ENCODE measurements at places on chromosomes 5 and 9. TPM values are rescaled to one million over a fixed set of nuclear protein-coding genes. Genes with fewer than 3 reads are reported as not detected.

DNA sequence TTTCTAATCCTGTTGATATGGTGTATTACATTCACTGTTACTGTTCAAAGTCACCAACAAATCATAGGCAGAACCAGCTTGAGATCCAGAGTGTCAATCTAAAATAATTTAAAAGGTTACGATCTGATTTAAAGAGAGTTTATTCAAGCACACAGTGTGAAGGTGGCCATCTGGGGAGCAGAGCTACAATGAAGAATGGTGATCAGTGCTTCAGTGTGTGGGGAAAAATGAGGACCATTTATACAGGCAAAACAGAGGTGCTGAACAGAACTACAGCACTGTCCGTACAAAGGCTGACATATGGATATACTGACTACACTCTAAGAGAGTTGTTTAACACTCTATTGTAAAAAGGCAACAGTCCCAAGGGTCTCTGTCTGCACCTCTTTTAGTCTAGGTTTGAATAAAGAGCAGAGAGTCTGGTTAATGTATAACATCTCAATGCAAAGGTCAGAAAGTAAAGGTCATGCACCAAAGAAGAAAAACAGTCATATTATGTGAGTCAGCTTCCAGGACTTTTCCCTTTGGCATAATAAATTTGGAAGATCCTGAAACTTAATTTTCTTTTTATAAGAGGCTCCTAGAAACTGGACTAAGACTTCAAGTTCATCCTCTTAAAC lies 29.7 kb upstream of the TDRD7 start:
- DNase-seq, result no peak

DNA sequence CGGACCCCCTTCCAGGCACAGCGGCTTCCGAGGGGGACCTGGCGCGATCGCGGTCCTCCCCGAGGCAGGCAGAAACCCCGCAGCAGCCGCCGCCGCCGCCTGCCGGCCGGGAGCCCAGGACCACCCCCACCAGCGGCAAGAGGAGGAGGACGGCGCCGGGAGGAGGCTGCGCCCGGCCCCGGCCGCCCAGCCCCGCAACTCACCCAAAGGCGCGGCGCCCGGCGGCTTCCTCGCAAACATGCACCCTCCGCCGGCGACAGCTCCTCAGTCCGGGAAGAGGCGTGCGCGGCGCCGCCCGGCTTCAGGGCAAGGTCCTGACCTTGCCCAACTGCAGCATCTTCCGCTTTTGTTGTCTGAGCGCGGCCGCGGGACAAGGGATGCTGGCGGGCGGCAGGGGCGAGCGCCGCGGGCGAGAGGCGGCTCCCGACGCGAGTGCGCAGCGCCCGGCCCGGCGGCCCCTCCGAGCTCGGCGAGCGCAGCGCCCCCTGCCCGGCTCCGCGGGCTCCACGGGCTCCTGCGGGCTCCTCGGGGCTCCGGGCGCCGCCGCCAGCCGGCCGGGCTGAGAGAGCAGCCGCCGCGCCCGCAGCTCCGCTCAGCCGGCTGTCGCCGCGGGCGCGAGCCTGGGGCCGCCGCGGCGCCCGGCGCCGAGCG lies 507 bp downstream of the CTNND2 start:
- no peak for DNase-seq

The MED7 gene
- 8.4 TPM for total RNA-seq

DNA sequence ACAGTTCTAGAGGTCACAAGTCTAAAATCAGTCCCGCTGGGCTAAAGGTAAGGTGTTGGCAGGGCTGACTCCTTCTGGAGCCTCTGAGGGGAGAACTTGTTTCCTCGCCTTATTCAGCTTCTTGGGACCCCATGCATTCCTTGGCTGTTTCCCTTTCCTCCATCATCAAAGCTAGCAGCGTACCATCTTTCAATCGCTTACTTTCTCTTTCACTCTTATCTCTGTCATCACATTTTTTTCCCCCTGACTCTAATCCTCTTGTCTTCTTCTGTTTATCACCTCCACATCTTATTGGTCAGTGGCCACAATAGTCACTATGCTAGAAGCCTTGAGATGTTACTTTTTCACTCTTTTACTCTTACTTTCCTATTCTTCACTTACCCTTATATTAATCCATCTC lies 72.5 kb upstream of the SPEF2 start:
- no peak for DNase-seq

All from pulmonary artery endothelial cell (primary cell).